ENCODE measurements at places on chromosomes 13 and 19. TPM values are rescaled to one million over a fixed set of nuclear protein-coding genes. Genes with fewer than 3 reads are reported as not detected.
A peak's percentile ranks its signal among the peaks of the same experiment; 100 is the strongest.

DNA sequence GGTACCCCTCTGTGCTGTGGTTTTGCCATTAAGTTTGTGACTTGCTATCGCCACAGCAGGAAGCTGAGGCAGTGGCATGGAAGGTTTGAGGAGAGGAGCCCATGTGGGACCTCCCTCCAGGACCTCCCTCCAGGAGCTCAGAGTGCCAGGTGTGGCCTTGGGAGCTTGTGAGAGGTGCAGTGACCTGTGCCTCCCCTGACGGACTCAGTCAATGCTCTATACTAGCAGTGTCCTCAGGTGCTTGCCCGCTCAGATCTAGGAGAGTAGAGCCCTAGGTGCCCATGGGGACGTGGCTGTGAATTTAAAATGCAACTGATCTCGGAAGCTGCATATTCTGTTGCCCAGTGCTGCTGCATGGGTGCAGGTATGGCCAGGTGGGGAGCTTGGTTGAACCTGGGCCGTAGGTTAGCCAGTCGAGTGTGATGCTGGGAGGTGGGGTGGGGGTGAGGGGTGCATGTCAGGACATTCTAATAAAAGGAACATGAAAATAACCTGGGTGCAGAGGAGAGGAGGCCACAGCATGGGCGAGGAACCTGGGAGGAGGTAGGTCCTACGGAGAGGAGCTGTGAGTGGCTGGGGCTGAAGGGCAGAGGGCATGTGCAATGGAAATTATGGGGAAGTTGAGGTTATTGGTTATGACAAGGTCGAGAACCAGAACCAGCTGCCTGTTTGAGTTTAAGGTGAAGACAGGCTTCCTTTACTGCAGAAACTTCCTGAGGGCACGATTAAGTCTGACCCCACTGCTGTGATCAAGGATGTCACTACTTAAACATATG is 41.6 kb downstream of the TEX29 start:
- no peak for DNase-seq

GRCh38 chr19:35898499-35898809 is 1.9 kb downstream of the NFKBID start:
- DNase-seq: no peak

GRCh38 chr19:10270616-10271394 is at the start of gene ICAM1:
Gene ICAM1, plus strand, starts transcription at chr19:10271120. Its CDS starts 40 bp downstream, at chr19:10271160.
- peak; percentile 66 for DNase-seq

SIAH3 gene
- under 0.01 TPM for total RNA-seq

DNA sequence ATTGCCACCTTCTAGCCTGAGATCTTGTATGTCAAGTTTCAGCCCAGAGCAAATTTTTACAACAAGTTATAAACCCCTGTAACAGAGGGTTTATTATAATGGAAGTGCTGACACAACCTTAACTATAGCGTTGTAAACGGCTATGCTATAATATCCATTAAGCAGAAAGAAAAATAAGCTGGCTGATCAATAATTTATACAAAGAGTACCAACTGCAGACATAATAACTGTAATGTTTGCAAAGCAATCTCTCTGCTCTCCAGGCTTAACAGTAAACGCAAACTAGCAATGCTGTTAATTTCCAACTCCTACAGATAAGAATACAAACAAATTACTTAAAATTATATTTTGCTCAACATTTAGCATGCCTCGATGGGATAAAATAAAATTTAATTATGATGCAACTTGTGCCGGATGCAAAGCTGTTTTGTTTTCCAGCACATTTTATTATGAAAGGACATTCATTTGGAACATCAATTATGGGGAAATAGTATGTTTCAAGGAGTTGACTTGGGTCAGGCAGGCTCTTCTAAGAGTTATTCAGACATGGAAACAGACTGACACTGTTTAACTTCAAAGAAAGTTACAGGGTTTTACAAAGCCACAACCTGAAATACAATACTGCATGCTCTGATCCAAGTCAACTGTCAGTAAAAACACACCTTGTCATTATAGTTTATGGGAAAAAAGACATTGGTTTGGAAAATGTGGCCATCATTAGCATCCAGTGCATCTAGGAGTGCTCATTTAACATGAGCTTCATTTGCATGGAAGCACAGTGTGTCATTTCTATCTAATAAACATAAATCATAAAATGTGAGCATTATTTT is 6.6 kb upstream of the DACH1 start:
- DNase-seq: no peak

HMG20B gene
- total RNA-seq: 120 TPM

DNA sequence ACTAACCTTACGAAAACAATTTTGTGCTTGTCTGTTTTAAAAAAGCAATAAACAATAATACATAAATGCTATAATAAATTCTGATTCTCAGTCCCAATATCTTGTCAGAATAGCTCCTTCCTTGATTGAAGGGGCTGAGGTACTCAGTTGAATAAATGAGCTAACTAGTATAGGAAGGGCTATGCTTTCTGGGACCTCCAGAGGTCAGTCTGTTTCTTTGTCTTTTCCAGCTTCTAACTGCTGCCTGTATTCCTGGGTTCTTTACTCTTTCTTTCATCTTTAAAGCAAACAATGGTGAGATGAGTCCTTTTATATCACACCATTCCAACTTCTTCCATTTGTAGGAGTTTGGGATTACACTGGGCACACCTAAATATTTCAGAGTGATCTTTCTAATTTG is 1297.0 kb upstream of the ATXN8OS start:
- no peak for DNase-seq

- no peak for DNase-seq
Measured at GRCh38 chr13:97752961-97753668, 200.4 kb upstream of the IPO5 start.

DNA sequence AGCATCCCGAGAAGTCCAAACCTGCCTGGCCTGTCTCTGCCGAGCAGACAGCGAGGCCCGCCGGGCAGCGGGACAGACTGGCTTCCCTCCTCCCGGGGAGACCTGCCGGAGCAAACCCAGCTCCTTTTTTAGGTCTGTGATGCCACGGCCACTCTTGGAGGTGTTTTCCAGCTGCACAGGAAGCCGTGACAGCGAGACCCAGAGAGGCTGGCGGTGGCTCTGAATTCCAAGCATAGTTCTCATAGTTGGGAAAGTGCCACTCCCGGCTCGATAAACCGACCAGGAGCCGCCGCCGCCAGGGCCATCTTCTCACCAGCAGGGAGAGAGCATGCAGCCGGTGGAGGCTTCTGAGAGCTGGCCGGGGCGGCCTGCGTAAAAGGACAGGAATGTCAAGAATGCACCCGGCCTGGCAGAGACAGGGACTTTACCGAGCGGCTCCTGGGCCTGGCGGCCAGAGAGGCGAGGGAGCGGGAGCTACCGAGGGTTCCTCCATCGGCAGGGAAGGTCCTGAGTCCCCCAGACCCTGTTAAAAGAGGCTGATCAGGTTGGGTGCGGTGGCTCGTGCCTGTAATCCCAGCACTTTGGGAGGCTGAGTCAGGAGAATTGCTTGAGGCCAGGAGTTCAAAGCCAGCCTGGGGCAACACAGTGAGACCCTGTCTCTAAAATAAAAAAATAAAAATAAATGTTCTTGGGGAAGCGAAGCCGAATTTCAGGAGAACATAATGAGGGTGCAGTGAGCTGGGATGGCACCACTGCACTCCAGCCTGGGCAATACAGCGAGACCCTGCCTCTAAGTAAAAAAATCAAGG is 64.9 kb downstream of the GADD45B start:
- peak; percentile 98 for DNase-seq

DNA sequence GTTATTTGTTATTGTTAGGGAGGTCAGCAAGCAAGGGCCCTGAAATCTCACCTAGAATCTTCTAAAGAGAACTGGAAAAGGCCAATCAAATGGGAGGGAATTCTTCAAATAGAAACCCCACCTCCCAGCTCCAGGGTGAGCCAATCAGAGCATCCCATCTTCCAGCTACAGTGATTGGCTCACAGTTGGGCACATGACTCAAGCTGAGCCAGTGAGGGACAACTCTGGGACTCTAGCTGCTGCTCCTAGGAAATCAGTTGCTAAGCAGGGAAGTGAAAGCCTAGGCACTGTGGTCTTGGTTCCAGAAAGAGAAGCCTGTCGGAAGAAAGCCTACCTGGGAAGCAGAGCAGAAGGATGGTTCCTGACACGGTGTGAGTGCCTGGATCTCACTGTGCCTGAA is 13.4 kb downstream of the TM6SF2 start:
- DNase-seq: no peak

- no peak for DNase-seq
Measured at GRCh38 chr19:30479231-30479630, 107.0 kb downstream of the ZNF536 start.

DNA sequence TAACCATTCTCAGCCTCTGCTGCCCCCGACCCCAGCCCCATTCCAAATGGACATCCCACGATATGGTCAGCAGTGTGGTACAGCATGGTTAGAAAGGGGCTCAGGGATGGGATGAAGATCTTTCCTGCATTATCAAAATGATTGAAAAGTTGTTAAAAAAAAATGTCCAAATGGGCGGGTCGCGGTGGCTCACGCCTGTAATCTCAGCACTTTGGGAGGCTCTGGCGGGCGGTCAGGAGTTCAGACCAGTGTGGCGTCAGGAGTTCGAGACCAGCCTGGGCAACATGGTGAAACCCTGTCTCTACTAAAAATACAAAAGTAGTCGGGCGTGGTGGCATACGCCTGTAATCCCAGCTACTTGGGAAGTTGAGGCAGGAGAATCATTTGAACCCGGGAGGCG is 54.3 kb upstream of the ZNF254 start:
- no peak for DNase-seq

GRCh38 chr13:110499621-110500281 is 61.8 kb downstream of the RAB20 start:
- DNase-seq: no peak

- DNase-seq: no peak
Measured at GRCh38 chr19:43820098-43820883, 6.8 kb upstream of the ZNF283 start.

DNA sequence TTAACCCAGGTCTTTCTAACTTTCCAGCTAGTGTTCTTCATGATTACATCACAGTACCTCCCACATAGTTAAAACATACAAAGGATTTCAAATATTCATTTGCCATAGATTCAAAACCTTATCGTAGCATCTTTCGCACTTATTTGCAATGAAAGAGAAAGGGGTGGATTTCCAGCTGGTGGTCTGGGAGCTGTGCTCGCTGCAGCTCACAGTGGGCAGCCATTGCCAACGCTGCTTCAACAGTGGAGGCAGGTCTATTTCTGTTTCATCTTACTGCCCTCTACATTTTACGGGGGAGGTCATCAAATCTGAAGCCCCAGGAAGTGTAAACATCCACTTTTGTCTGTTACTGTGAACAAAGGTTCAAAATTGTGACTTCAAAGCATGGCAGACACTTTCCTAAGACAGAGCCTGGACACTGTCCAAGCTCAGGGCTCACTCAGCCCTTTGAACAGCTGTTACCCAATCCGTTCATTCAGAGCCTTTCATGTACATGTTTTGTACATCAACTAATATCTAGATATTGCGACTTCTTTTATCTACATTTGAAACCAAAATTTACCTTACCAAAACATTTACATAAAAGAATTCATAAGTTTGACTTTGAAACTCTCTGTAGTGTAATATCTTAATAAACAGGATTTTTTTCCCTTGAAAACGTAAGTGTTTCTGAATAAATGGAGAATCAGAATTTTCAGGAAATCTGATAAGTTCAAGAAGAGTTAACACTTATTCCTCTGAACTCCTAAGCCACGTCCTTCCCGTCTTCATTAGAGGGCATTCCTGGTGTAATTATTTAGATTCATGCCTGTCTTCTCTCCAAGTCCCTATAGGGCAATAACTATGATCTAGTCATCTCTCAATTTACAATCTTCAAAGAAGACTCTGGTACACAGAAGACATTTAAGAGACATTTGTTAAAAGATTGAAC is 25.1 kb downstream of the STARD13 start:
- DNase-seq: no peak

FXYD3 gene
- total RNA-seq: 318 TPM

DNA sequence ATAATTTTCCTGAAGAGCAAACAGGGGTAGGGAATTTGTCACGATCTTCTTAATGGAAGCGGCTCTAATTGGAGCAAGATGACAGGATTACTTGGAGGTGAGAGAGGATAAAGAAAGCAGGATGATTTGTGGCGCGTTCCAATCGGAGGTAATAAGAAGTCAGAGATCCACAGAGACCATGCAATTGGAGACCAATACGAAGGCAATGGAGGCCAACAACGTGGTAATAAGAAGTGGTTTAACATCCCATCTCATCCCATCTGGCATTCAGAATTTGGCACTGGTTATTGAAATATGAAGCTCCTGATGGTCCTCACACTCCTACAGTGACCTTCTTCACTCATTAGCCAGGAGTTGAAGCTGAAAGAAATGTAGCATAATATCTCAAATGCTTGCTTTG is 130.6 kb downstream of the DLEU7 start:
- DNase-seq: no peak

- DNase-seq: no peak
Measured at GRCh38 chr13:36353001-36353400, 6.8 kb upstream of the SPART start.

DNA sequence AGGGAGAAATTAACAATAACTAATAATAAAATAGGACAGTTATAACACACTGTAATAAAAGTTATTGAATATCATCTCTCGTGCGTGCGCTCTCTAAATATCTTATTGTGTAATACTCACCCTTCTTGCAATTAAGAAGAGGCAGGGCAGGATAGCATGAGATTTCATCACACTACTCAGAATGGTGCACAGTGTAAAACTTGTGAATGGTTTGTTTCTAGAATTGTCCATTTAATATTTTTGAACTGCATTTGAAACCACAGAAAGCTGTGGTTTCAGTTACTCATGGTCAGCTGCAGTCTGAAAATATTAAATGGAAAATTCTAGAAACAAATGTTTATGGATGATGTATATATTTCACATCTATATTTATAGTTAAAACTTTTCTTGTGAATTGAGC is 161.1 kb downstream of the DCT start:
- no peak for DNase-seq

PINLYP gene
- total RNA-seq: 12.5 TPM

GRCh38 chr19:31317570-31317969 is 31.7 kb downstream of the TSHZ3 start:
- no peak for DNase-seq

DNA sequence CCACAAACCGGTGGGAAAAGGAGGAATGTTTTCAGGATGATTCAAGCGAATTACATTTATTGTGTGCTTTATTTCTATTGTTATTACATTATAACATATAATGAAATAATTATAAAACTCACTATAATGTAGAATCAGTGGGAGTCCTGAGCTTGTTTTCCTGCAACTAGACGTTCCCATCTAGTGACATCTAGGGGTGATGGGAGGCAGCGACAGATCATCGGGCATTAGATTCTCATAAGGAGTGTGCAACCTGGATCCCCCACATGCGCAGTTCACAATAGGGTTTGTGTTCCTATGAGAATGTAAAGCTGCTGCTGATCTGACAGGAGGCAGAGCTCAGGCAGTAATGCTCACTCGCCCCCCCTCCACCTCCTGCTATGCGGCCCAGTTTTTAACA is 54.5 kb downstream of the SPTBN4 start:
- no peak for DNase-seq

MAP4K1 gene
- 2.5 TPM for total RNA-seq

DNA sequence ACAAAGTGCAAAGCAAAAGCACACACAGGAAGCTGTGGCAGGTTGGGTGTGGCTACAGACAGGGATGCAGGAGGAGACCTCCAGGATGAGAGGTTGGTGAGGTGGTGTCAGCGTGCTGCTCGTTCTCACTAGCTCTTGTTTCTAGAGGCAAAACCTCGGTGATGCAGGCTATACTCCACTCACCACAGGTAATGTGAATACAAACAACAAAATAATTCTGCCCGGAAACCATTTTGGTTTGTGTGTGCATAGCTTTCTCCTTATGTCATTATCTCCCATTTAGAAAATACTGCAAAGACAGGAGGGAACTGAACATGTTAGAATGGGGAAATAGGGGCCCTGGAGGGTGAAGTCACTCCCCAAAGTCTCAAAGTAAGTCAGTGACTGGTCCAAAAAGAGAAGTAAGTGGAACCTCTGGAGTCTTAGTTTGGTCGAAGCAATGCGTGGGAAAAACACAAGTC is 9.4 kb downstream of the LCP1 start:
- DNase-seq: no peak

GRCh38 chr13:58855283-58855682 is 1223.7 kb downstream of the PCDH17 start:
- DNase-seq: no peak

Data from breast epithelium (tissue), 4 donors.